ENCODE measurements at places on chromosomes 6 and 20. TPM values are rescaled to one million over a fixed set of nuclear protein-coding genes. Genes with fewer than 3 reads are reported as not detected.

CPXM1 gene
- total RNA-seq, result 2.0 TPM

KCNG1 gene
- total RNA-seq, result 91.3 TPM

OSTM1 gene
- 29.5 TPM for total RNA-seq

BPI gene
- 0.09 TPM for total RNA-seq

SLC26A8 gene
- total RNA-seq, result not detected

TCEA2 gene
- total RNA-seq, result 21.7 TPM

ARMH2 gene
- not detected for total RNA-seq

CDH26 gene
- 0.29 TPM for total RNA-seq

- DNase-seq, result no peak
Observed at GRCh38 chr6:16956361-16956760, 145.5 kb upstream of the STMND1 start.

- no peak for DNase-seq
Observed at GRCh38 chr20:57585466-57586213, 24.7 kb downstream of the PCK1 start.

GRCh38 chr20:49320460-49320859 is 42.6 kb upstream of the ZNFX1 start:
- DNase-seq, result peak; percentile 46

DNA sequence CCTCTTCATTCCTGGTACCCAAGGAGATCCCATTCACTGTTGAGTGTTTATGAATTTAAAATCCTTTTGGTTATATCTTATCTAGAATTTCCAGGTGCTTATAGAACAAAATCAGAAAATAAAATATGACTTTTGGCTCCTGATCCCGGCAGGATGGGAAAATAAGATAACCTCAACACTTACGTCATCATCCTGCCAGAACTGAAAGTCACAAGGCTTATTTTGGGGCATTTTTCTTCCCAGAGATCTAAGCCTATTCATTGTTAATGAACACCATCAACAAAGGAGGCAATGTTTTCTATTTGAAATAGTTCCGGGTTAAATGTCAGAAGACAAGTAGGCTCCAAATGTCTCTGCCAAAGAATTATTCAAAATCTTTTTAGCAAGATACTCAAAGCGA is 580.6 kb downstream of the TFAP2A start:
- DNase-seq, result peak; percentile 19

DNA sequence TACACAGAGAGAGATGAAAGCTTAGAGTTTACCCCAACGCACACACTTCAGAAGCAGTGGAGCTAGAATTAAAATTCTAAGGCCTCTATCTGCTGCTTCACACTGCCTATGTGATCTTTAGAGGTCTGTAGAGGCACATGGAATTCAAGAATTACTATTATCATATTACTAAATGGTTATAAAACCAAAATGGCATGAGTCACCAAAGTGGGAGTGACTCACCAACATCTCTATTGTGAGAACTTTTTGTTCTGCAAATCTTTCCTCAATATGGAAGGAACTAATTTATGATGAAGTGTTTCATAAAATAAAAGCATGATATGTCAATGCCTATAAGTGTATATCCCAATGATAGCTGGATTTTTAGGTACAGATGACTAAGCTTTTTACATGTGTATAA is 28.5 kb upstream of the TMEM244 start:
- peak; percentile 83 for DNase-seq

DNA sequence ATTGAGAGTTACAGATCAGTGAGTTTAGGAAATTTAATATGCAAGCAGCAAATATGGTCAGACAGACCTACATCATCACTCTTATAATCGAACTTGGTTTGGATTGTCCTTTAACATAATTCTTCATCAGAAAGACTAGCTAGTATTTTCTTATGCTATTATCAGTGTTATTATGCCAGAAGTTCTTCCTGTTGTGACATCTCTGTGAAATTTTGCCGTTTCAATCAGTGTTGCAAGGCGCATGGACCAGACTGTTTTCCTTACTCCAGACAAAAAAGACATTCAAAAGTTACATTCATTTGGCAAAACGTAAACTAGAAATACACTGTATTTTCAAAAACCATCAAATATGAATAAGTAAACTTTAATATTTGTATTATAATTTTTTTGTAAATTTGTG is 5.7 kb upstream of the TENT5A start:
- DNase-seq, result no peak

DNA sequence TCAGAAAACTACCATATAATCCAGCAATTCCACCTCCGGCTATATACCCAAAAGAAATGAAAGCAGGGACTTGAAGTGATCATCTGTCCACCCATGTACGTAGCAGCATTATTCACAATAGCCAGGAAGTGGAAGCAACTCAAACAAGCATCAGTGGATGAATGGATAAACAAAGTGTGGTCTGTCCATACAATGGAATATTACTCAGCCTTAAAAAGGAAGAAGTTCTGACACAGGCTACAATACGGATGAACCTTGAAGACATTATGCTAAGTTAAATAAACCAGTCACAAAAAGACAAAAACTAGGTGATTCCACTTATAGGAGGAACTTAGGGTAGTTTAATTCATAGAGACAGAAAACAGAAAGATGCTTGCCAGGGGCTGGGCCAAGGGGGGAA is 76.5 kb downstream of the ATP9A start:
- no peak for DNase-seq

- peak; percentile 31 for DNase-seq
Observed at GRCh38 chr6:29995340-29995777, 53.0 kb downstream of the HLA-A start.

DNA sequence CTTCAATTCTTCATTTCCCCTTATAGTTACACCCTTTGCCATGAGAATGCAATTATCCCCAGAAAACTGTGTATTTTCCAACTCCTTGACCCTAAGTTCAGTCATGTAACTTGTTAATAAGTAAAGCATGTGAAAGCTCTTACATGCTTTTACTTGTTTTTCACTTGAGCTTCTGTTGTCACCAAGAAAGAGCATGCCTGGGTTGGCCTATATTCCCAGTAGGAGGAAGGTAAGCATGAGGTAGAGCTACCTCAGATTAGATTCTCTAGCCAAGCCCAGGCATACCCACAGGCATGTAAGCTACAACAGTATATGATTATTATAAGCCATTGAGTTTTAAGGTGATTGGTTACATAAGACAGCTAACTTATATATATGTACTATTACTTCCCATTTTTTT is 101.7 kb upstream of the SMLR1 start:
- no peak for DNase-seq

- DNase-seq, result no peak
Observed at GRCh38 chr6:87687296-87687695, 14.7 kb downstream of the AKIRIN2 start.

DNA sequence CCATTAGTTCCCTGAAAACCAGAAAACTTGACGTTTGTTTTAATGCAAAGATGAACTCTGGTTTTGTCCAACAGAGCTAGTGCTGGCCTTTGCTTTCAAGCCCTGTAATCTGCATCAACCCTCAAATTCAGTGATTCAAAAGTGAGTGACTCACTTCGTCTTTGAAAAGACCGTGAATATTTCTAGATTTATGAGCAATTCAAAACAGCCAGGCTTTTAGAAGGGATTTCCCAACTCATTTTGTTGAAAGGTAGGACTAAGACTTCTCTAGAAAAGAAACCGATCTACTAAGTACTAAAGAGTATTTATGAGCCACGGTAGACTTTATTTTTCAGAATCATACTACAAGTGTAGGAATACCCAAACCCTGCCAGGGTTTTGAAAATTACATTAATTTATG is 121.5 kb downstream of the UST start:
- peak; percentile 54 for DNase-seq

DNA sequence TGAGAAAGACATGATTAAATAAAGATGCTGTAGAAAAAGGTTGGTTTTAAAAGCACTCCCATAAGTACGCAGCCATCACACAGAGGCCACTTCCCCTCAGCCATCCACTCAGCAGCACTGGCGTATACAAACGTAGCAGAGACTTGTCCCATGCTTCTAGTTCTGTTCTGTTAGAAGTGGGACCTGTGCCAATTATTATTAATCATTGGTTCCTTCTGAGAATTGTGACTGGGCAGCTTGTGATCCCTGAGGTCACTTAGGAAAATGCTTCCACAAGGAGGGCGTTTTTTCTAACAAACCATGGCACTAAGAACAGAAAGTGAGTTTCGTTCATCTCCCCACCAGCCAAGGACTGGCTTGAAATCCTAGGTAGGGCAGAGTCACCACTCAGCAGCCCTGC is 53.9 kb downstream of the FAM120B start:
- no peak for DNase-seq

- DNase-seq, result no peak
Observed at GRCh38 chr20:10716855-10717254, 43.1 kb upstream of the JAG1 start.

DNA sequence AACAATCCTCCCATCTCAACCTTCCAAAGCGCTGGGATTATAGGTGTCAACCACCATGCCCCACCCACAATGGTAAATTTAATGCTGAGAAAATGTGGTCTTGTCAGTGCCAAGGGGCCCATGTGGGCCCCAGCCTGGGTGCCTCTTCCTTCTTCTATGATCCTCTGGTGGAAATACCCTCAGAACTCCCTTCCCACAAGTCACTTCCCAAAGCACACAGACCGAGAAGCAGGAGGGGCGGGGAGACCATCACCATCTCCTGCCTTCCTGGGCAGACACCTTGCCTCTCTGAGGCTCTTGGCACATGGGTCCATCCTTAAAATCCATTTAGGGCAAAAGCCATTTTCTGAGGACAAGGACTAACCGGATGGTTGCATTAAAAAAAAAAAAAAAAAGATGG is 59.0 kb downstream of the NOL4L start:
- no peak for DNase-seq

All from Daoy (cell line).